Muscle of leg (tissue), 16 donors: ENCODE measurements at places on chromosomes 1 and 21.

GRCh38 chr1:10856863-10857598 is 60.6 kb upstream of the CASZ1 start:
- peaks cover 60% of the 10 kb centered on the region for H3K4me1 ChIP-seq
- peaks cover 16% of the 10 kb centered on the region for H3K27me3 ChIP-seq
- no peaks in the 10 kb centered on the region for H3K36me3 ChIP-seq
- DNase-seq, result peak; percentile 76
- H3K27ac ChIP-seq, result peak overlapping the region; percentile 90
- H3K4me3 ChIP-seq, result no peak overlapping the region

GRCh38 chr1:77412820-77413530 is 131.2 kb downstream of the AK5 start:
- no peaks in the 10 kb centered on the region for H3K27me3 ChIP-seq
- no peaks in the 10 kb centered on the region for H3K36me3 ChIP-seq
- DNase-seq, result no peak
- H3K4me1 ChIP-seq, result peaks cover 2% of the 10 kb centered on the region
- H3K4me3 ChIP-seq, result no peak overlapping the region
- no peak overlapping the region for H3K27ac ChIP-seq

DNA sequence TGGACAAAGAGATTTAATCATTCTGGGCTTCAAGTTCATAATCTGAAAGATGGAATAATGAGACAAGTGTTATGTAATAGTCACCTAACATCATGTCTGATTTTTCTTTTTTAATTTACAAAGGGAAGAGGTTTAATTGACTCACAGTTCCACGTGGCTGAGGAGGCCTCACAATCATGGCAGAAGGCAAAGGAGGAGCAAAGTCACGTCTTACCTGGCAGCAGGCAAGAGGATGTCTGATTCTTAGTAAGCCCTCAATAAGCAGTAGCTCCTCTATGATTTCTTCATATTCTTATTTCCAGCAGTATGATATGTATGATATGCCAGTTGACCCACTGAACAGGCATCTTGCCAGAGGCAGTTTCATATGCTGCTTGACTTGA is 152.7 kb downstream of the S1PR1 start:
- no peaks in the 10 kb centered on the region for H3K27me3 ChIP-seq
- H3K27ac ChIP-seq, result no peak overlapping the region
- DNase-seq, result no peak
- H3K36me3 ChIP-seq, result no peaks in the 10 kb centered on the region
- H3K4me3 ChIP-seq, result no peak overlapping the region

DNA sequence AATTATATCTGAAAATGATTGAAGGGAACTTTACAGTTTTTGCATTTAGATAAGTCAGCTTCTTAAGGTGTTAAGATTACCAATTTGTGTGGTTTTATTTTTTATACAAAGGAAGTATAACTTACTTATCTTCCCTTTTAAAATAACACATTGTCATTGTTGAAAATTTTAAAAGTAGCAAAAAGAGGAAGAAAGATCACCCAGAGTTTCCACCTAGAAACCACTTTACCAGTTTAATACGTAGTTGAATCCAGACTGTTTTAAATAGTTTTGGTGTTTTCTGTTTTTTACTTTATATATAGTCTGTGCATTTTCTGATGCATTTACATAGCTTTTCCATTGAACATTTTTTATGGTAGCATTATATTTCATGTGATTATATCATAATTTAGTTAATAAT is 6.1 kb downstream of the CCDC18 start:
- no peaks in the 10 kb centered on the region for H3K27me3 ChIP-seq
- no peak overlapping the region for H3K4me3 ChIP-seq

GRCh38 chr1:171934664-171935063 is 93.4 kb downstream of the DNM3 start:
- no peak for DNase-seq
- H3K27ac ChIP-seq, result no peak overlapping the region
- no peaks in the 10 kb centered on the region for H3K36me3 ChIP-seq

DNA sequence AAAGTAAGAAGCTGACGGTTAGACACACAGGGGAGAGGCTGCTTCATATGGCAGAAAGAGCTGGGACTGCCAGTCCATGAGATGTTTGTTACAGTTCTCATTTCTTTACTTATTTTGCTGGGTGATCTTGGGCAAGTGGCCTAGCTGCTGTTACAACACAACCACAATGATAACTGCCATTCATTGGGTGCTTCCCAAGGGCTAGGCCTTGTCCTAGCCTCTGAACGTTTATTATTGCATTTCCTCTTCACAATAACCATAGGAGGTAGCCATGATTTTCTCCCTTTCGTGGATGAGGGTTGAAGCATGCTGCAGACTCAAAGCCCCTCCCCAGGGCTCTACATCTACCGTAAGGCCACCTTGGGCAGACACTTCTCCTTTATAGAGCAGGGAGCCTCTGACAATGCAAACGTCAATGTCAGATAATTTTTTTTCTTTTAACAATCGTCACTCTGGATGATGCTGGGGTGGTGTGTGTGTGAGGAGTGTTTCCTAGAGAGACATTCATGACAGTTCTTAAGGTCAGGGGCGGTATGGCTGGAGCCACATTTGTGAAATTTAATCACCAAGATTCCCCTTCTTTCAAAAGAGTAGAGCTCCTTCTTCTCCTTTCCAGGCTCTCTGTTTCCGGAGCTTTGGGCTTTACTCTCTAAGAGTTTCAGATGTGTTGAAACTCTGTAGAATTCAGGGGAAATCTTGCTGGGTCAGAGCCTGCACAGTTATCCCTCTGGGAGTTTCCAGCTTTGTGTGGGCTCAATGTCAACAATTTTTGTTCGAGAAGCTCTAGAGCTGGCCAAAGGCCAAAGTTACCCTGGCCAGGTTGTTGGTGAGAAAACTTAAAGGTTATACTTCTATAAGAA is 138.5 kb upstream of the SGIP1 start:
- no peaks in the 10 kb centered on the region for H3K27me3 ChIP-seq
- no peak overlapping the region for H3K4me3 ChIP-seq
- peak; percentile 59 for DNase-seq
- H3K36me3 ChIP-seq, result no peaks in the 10 kb centered on the region
- peak overlapping the region; percentile 53 for H3K27ac ChIP-seq
- peaks cover 17% of the 10 kb centered on the region for H3K4me1 ChIP-seq

- H3K36me3 ChIP-seq, result peaks cover 10% of the 10 kb centered on the region
- peak overlapping the region; percentile 86 for H3K27ac ChIP-seq
- peak; percentile 91 for DNase-seq
- no peaks in the 10 kb centered on the region for H3K4me1 ChIP-seq
- peak overlapping the region; percentile 40 for H3K4me3 ChIP-seq
These were observed 3.2 kb downstream of the ANGPTL1 start for GRCh38 chr1:178867670-178868069.

DNA sequence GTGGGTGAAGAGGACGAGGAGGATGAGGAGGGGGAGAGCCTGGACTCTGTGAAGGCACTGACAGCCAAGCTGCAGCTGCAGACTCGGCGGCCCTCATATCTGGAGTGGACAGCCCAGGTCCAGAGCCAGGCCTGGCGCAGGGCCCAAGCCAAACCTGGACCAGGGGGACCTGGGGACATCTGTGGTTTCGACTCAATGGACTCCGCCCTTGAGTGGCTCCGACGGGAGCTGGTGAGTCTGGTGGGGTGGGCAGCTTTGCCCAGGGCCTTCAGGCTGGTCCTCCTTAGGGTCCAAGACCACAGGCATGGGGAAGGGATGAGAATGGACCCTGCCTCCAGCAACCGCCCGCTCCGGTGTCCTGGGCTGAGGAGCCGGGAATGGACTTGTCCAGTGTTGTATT is 430 bp downstream of the FAM167B start:
- H3K36me3 ChIP-seq, result no peaks in the 10 kb centered on the region
- H3K4me3 ChIP-seq, result no peak overlapping the region
- peaks cover 2% of the 10 kb centered on the region for H3K27me3 ChIP-seq
- H3K27ac ChIP-seq, result peak overlapping the region; percentile 82
- DNase-seq, result no peak

- H3K36me3 ChIP-seq, result no peaks in the 10 kb centered on the region
- no peaks in the 10 kb centered on the region for H3K27me3 ChIP-seq
- no peak overlapping the region for H3K27ac ChIP-seq
- no peak overlapping the region for H3K4me3 ChIP-seq
These were observed 133.6 kb downstream of the DPYD start for GRCh38 chr1:97787231-97787630.

DNA sequence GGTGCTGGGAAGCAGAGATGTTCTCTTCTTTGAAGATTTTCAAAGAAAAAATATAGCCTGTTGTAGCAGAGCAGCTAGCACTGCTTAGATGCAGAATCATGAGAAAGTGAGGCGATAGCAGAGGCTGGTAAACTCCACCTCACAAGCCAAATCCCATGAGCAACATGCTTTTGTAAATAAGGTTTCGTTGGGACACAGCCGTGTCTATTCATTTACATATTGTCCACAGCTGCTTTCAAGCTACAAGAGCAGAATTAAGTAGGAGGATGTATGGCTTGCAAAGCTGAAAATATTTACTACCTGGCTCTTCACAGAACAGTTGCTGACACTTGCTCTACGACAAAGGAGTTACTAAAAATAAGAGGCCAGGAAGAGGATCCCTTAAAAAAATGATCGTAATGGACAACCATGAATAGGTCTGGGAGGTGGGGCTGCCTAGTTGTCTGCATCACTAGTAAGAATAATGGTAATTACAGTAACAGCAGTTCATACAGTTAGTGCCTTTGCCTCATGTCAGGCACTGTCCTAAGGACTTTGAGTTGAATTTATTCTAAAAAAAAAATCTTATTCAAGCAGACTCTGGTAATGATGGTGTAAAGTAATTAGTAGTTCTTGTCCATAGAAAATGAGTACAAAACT is 622.0 kb downstream of the KIF26B start:
- DNase-seq, result no peak
- H3K36me3 ChIP-seq, result no peaks in the 10 kb centered on the region
- H3K27me3 ChIP-seq, result no peaks in the 10 kb centered on the region
- H3K27ac ChIP-seq, result no peak overlapping the region
- no peak overlapping the region for H3K4me3 ChIP-seq
- H3K4me1 ChIP-seq, result no peaks in the 10 kb centered on the region

- H3K27ac ChIP-seq, result peak overlapping the region; percentile 88
- peak overlapping the region; percentile 67 for H3K4me3 ChIP-seq
- H3K27me3 ChIP-seq, result no peaks in the 10 kb centered on the region
- peaks cover 61% of the 10 kb centered on the region for H3K4me1 ChIP-seq
- H3K36me3 ChIP-seq, result no peaks in the 10 kb centered on the region
These were observed 1.0 kb downstream of the TMEM51 start for GRCh38 chr1:15154480-15155036.

GRCh38 chr1:27835046-27835445 is 4.5 kb downstream of the PPP1R8 start:
- peaks cover 8% of the 10 kb centered on the region for H3K4me1 ChIP-seq
- H3K27me3 ChIP-seq, result no peaks in the 10 kb centered on the region

DNA sequence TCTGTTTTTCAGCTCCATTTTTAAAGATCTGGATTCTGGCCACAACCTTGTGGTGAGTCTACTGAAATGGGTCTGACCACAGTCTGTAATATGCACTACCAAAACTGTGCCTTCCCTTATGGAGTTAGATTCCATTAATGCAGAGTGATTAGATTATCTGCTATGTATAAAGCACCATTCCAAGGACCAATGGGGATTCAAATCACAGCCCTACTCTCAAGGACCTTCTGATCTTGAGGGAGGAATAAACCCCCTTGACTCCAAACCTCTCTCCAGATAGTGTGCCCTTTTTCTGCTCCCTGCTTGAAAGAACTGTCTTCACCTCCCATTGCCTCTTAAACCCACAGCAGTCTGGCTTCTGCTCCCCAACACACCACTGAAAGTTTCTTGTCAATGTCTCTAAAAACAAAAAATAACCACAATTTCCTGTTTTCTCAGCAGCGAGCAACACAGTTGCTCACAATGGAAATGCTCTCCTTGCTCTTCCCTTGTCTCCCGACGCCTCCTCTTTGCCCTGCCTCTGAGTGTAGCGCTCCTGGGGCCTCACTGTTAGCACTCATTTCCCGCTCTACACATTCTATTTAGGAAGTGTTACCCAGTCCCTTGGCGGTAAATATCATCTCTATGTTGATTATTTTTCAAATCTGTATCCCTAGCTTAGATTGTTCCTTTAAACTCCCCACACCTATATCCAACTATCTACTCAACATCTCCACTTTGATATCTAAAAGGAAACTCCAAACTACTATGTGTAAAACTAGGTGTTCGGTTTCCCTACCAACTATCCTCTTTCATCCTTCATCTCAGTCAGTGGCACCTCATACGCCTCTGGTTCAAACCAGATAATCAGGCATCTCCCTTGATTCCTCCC is 13.6 kb downstream of the PCNX2 start:
- H3K4me3 ChIP-seq, result no peak overlapping the region
- H3K27ac ChIP-seq, result no peak overlapping the region
- peak; percentile 52 for DNase-seq

DNA sequence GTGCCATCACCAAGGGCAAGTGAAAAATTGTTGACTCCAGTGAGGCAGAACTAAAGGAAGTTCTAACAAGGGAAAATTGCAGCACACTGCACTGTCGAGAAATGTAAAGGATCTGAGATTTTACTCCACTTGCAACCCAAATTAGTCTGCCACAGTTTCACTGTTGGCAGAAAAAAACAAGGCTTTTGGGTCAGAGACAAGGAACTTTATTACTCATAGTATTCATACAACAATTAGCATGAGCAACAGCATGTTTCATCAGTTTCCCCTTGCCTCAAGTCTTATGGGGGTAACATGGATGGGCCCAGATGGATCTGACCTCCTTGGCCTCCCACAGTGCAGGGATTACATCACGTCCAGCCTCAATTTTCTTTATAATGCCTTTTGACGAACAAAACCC is 125.3 kb downstream of the LTN1 start:
- H3K4me1 ChIP-seq, result no peaks in the 10 kb centered on the region
- no peak overlapping the region for H3K27ac ChIP-seq
- no peak overlapping the region for H3K4me3 ChIP-seq
- no peak for DNase-seq

DNA sequence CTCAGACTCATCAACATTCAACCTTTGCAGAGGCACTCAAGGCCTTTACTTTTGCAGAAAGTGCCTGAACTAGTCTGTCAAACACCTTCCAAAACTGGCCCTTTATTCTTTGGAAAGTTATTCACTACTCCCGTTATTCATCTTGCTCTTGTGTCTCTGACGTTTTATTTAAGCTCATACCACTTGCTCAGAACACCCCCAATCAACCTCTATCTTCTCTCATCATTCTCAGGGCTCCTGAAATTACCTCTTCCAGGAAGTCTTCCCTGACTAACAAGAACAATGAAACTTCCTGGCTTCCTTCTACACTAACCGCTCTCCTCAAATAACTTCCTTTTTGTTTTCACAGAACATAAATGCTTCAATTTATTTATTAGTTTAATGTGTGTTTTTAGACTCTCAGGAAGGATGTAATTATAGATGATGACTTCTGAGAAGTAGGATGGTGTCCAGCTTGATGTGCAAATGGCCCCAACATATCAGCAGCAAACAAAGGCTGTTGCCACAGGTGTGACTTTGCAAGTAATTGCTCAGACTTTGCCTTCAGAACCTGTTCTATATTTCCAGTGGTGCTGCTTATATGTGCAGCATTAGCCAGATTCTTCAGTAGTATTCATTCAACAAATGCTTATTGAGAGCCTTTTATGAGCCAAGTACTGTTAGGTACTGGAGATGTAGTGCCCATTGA is 22.8 kb upstream of the BATF3 start:
- H3K27ac ChIP-seq, result no peak overlapping the region
- no peak for DNase-seq
- no peaks in the 10 kb centered on the region for H3K36me3 ChIP-seq
- H3K4me1 ChIP-seq, result no peaks in the 10 kb centered on the region
- H3K27me3 ChIP-seq, result no peaks in the 10 kb centered on the region
- no peak overlapping the region for H3K4me3 ChIP-seq
